Activated T-cell treated with anti-CD3 and anti-CD28 coated beads, Interleukin-2, amount 50 U/mL, for 4 hours (primary cell): ENCODE measurements at places on chromosomes 1 and 21. TPM values are rescaled to one million over a fixed set of nuclear protein-coding genes. Genes with fewer than 3 reads are reported as not detected.

- no peak for DNase-seq
Observed at GRCh38 chr1:169853341-169853740, 40.4 kb downstream of the SCYL3 start.

- DNase-seq: no peak
Observed at GRCh38 chr1:66152034-66152433, 359.3 kb downstream of the PDE4B start.

DNA sequence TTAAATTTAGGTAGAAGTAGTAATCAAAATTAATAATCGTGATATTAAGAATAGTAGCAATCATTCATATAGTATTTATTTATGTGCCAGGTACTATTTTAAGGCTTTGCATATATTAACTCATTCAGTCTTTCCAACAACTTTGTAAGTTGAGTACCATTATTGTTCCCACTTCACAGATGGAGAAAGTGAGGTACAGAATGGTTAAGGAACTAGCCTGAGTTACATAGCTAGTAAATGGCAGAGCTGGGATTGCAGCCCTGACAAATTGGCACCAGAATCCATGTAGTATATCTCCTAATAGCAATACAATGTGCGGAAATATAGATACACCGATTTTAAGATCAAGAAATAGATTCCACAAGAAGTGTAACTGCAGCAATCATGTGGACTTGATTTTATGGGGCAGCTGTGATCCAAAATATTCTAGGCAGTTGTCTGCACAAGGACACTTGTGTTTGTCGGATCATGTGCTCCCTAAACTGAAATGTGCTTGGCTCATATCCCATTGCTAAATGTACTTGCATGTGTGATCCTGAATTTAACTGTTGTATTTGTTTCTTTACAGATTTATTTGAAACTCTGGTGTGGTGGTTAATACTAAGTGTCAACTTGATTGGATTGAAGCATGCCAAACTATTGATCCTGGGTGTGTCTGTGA is 5.8 kb upstream of the GTF2B start:
- no peak for DNase-seq

- no peak for DNase-seq
Observed at GRCh38 chr1:208179263-208179816, 64.8 kb downstream of the PLXNA2 start.

DNA sequence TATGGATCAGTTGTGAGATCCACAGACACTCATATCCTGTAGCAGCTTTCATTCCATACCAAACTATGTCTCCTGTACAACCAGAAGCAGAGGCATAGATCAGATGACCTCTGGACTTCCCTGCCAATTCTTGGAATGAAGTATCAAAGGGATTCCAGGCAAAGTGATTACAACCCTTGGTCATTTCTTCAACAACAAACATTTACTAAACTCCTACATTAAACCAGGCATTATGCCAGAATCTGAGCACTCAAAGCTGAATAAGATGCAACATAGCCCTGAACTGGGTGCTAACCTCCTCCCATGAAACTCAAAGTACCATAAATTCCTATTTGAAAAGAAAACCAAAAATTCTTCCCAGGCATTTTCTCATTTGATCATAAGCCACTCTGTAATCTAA is 121.2 kb upstream of the SGIP1 start:
- DNase-seq: no peak

DNA sequence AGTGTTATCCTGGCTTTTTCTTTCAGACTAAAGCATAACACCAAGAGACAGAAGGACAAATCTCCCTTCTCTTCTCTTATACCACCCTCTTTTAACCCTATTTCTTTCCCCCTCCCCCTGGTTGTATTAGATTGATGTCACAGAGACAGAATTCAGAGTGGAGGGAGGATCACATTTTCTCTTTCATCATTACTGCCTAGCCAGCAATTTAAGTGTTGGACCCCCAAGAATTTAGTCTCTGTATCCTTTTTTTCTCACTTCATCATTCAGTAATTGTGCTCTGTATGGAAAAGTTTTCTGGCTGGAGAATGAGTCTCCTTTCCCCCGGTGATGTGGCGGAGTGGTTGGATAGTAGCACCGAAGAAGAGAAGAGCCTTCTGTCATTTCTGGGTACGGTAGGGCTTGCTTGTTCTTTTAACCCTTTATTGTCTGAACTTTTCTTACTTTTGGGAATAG is 124.8 kb downstream of the CLEC20A start:
- no peak for DNase-seq

DNA sequence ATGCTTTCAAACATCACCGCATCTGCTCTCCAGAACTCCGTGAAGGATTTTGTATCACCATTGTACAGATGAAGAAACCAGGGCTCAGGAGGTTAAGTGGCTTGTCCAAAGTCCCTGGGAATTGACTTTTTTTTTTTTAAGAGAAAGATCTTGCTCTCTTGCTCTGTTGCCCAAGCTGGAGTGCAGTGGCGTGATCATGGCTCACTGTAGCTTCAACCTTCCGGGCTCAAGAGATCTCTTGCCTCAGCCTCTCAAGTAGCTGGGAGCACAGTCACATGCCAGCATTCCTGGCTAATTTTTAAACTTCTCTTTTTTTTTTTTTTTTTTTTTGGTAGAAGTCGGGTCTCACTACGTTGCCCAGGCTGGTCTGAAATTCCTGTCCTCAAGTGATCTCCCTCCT is 6.9 kb upstream of the TAS1R2 start:
- no peak for DNase-seq

GRCh38 chr1:209884665-209885117 is 53.3 kb upstream of the SYT14 start:
- DNase-seq: no peak

- no peak for DNase-seq
Observed at GRCh38 chr1:178506177-178506576, 6.7 kb upstream of the TEX35 start.

- DNase-seq: no peak
Observed at GRCh38 chr1:188240772-188241406, 1412.1 kb downstream of the PLA2G4A start.

GRCh38 chr1:23135268-23135667 is 33.4 kb downstream of the LUZP1 start:
- no peak for DNase-seq

DNA sequence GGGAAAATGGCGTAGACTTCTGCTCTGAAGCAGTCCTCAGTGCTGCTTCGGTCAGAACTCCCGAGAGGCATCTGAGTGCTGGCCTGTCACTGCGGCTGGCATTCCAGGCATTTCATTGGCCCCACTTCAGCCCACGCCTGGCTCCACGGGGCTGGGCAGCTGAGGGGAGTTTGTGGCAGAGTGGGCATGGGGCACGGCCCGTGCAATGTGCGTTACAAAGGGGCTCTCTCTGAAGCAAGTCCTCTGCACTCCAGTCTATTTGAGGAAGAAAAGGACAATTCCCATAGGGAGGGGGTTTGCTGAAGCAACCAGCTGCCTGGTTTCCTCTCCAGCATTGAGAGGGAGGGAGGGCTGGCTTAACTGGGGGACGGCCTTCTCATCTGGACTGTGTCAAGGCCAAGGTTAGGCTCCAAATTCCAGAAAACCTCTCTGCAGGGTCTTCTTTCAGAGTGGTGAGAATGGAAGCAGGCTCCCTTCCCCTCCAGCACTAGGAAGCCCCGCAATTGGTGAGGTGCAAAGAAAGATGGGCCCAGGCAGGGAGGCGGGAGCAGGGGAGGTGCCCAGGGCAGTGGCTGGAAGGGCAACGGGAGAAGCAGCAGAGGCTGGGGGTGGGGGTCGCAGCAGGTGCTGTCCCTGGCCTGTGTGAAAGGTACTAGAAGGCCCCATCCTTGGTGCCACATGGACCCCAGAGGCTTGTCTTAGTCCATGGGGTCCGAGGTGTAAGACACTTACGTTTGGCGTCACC is 21.1 kb upstream of the GPR157 start:
- DNase-seq: no peak

DNA sequence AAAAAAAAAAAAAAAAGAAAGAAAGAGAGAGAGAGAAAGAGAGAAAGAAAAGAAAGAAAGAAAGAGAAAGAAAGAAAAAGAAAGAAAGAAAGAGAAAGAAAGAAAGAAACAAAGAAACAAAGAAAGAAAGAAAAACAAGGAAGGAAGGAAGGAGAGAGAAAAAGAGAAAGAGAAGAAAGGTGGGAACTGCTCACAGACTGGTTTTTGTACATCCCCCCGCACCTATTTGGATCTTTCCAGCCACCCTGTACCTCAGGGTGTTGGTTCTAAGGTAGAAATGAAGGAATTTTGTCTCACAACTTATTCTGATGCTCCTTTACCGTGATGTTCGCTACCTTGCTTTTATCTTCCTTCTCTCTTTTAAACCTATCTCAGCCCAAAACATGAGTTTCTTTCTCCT is 43.3 kb upstream of the RGS18 start:
- DNase-seq: no peak

DNA sequence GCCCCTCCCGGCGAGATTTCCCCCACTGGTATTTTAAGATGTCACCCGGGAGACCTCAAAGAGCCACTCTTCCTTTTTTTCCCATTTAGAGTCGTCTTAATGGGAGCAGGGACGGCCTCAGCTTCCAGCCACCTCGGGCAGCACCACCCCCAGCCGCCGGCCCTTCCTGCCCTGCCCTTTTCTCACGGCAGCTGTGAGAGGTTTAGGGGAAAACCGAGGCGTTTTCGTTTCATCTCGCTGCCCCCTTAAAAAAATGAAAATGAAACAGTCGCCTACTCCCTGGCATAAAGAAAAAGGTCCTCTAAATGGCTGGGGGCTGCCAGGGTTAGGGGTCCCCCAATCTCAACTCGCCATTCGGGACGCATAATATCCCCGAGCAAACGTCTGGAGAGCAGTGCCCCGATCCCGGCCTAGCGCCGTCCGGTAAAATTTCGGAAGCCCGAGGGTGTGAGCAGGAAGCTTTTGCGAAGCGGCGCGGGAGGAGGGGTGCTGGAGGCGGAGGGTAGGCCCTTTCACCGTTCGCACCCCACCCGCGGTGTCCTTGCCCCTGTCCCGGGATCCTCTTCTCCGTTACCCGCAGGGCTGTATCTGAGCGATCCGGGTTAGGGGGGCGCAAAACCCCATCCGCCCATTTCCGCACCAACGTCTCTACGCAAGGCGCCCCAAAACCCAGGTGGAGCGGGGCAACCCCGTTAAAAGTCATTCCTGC is 1.2 kb downstream of the RUNX3 start:
- DNase-seq: peak; percentile 47

DNA sequence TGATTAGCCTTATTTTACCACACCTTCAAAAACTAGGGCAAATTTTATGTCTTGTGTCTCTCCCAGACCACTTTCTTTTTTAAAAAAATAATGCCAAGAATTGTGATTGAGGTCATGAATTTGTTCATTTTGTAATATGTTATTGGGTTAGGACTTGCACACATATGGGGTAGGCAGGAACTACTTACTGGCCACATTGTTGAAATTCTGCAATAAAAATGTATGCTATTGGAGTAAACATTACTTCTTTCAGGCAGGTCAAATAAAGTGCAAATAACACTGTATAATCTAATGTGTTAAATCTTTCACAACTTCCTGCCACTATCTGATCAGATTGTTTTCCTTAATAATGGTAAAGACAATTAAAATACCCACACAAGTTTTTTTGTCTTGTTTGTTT is 166.6 kb upstream of the COL11A1 start:
- DNase-seq: no peak

- peak; percentile 34 for DNase-seq
Observed at GRCh38 chr1:205680073-205680851, at the start of gene SLC45A3. Gene SLC45A3 (minus strand): TSS chr1:205680509. CDS start chr1:205664656, 15,853 bp downstream.

GRCh38 chr1:31745946-31746670 is 18.0 kb downstream of the ADGRB2 start:
- DNase-seq: no peak

DNA sequence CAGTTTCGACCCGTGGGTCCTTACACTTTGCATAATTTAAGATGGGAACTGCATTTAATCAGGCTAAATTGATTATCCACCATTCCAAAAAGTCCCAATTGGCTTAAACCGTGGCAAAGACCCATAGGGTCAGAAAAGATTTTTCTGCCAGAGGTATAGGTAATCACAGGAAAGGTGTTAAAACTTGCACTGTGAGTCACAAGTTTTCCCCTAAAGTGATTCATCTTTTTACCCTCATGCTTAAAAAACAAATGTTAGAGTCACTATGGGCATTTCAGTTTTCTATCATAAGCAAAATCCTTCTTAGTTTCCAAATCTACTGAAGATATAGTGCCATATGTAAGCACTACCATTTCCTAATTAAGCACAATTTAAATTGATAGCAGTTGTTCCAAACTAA is 1079.8 kb downstream of the ADGRL2 start:
- DNase-seq: no peak

DNA sequence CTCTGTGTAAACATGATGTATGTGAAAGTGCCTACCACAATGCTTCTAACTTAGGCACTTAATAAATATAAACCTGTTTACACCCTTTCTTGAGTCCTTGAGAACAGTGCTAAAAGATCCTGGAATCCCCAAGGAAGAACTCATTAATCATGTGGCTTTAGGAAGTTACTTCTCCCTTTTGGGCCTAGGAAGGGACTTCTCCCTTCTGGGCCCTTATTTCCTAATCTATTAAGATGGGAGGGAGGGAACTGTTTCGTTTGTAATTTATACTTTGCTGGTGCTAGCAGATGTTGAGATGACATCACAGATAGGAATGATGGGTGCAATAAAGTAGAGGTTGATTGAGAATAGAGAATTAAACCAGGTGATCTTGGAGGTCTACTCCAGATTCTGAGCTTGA is 1.2 kb downstream of the BTF3L4 start:
- DNase-seq: no peak

GRCh38 chr1:78080767-78081166 is 35.0 kb downstream of the GIPC2 start:
- DNase-seq: no peak

DNA sequence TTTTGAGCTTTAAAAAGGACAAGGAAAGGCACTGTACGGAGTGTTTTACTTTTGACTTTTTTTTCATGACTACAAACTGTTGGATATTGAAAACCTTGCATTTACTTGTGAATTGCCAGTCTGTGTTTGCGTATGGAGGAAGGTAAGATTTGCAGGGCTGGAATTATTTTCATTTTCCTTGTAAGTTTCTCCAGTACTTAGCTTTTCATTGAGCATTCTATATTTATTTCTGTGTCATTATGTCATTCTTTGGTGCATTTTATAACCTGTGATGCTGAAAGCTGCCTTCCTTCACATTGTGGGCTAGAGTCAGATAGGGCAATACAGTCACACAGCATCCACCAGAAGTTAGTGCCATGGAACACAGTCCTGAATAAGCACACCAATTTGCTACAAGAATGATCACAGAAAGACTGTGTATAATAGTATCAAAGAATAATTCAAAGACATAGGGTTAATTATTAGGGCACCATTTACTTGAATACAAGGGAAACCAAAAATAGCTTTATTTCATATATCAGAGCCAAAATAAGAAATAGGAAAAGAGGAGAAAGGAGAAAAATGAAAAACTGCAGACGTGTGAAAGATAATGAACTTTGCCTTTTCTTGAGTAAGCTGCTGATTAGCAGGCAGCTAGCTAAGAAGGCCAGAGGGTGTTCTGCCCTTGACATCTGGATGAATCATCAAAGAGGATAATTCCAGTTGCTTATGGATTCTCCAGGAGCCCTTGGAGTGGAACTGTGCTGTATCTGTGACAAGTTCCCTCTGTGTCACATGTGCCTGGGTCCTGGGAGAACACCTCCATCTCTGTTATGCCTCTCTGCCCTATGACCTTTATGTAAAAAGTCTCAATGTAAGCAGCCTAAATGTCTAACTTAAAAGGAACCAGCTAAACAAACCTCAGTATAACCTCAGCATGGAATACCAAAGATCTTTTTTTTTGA is 8.0 kb upstream of the FAM20B start:
- no peak for DNase-seq

- no peak for DNase-seq
Observed at GRCh38 chr1:219875860-219876259, 52.5 kb downstream of the SLC30A10 start.

The KRTAP19-3 gene
- total RNA-seq: not detected

The ELAVL4 gene
- total RNA-seq: not detected

The LCE1A gene
- total RNA-seq: not detected

The PLEKHN1 gene
- total RNA-seq: 1.6 TPM

The LHX4 gene
- not detected for total RNA-seq

The PLCH2 gene
- 0.58 TPM for total RNA-seq

The STPG1 gene
- 3.2 TPM for total RNA-seq
